ENCODE measurements at places on chromosomes 16 and 17. TPM values are rescaled to one million over a fixed set of nuclear protein-coding genes. Genes with fewer than 3 reads are reported as not detected.

DNA sequence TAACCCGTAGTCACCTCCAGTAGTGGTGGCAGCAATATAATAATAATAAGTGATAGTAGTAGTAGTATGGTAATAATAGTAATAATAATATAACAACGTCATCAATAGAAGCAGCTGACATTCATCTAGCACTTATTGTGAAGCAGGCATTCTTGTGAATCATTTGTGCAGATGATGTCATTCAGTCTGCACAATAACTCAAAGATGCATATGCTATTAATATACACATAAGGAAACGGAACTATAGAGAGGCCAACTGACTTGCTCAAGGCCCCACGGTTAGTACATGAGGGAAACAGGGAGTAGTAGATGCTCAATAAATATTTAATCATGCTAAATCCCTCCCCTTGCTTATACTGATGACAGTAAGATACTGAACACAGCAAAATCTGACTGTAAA is 35.4 kb upstream of the GAN start:
- peak; percentile 15 for DNase-seq

DNA sequence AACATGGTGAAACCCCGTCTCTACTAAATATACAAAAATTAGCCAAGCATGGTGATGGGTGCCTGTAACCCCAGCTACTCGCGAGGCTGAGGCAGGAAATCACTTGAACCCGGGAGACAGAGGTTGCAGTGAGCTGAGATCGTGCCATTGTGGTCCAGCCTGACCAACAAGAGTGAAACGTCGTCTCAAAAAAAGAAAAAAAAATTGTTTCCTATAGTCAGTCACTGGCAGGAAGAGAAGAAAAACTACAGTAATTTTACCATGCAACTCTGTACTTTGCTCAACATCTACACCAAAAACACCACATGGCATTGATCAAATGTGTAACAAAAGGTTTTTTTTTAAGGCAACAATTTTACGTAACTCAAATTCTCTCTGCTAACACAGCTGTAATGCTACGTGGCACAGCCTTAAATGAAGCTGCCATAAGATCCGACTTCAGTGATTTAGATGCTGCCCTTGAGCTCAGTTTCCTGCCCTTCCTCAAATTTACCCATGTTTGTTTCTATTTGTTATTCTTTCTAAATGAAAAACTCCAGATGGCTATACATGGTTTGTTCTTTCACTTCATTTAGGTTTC is 40.2 kb downstream of the CNOT1 start:
- peak; percentile 55 for DNase-seq

GRCh38 chr16:3192476-3193019 is 4.5 kb downstream of the OR1F1 start:
- no peak for DNase-seq

DNA sequence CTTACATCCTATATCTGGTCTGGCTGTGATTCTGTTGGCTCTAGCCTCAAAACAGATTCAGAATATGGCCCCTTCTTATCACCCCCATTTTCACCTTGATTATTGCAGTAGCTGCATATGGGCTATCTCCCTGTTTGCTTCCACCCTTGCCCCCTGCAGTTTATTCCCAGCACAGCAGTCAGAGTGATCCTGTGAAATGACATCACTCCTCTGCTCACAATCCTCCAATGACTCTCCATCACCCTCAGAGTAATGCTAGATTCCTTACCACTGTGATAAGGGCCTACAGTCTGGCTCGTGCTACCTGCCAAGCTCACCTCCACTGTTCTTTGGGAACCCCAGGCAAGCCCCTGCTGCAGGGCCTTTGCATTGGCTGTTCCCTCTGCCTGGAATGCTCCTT is 92.5 kb downstream of the ASIC2 start:
- DNase-seq, result peak; percentile 33

GRCh38 chr17:31524926-31525800 is 133.7 kb downstream of the RAB11FIP4 start:
- peak; percentile 43 for DNase-seq

- no peak for DNase-seq
These were observed 43.3 kb upstream of the GINS3 start for GRCh38 chr16:58348986-58349385.

DNA sequence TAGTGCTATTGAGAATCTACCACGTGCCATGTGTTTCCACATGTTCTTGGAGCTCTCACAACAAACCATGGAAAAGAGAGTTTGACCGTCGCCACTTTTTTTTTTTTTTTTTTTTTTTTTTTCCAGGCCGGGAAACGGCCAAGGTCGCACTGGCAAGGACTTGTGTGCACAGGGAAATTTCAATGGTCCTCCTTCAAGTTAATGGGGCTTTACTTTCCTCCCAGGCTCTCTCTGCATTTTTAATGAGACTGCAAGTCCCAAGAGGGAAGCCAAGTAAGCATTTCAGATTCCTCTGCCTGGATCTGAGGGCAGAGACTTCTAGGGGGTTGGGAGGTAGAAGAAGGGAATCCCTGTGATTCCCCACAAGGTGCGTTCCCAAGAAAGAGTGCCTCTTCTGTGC is 94.7 kb upstream of the MPHOSPH6 start:
- no peak for DNase-seq

- no peak for DNase-seq
These were observed 102.6 kb upstream of the ZNF750 start for GRCh38 chr17:82942166-82943130.

GRCh38 chr17:68749349-68750207 is 148.4 kb upstream of the FAM20A start:
- no peak for DNase-seq

DNA sequence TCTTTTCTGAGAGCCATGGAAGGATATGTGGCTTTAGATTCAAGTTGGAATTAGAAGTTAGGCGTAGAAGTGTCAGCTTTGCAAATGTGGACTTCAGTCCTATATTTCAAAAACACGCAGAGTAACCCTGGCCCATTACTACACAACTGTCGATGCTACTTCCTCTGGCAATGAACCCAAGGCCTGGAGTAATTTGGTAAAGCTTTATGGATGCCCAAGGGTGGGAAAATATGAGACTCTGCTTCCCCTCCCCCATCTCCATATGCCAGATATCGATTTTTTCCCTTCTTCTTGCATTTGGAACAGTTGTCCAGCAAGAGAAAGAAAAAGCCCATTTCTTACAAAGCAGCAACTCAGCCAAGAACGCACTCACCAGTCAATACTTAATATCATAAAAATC is 2.9 kb upstream of the MAP1LC3B start:
- no peak for DNase-seq

DNA sequence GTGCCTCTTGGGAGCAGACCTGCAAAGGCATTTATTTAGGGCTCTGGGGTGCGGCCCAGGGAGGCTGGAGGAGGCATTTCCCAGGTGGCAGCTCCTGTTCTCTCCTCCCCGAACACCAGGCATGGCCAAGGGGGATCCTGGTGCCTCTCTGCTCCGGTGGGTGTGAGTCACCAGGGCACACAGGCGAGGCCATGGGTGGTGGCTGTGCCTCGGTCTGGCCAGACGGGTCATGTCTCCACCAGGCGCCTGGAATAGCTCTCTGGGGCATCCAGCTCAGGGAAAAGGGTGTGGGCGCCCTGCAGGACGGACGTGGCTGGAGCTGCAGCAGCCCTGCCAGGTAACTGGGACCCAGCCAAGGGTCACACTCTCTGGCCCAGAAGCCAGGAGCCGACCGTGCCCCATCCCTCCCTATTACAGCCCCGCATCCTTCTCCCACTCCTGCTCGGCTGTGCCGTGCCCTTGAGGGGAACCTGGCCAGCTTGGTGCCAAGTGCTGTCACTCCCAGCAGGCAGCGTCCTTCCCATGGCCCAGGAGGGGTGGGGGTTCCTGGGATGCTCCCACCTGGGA is 25.8 kb downstream of the SOX8 start:
- DNase-seq, result no peak

GRCh38 chr16:9598731-9599083 is 507.3 kb downstream of the HAPSTR1 start:
- no peak for DNase-seq

GRCh38 chr16:75614066-75614897 is 8.8 kb downstream of the ADAT1 start:
- DNase-seq, result no peak

DNA sequence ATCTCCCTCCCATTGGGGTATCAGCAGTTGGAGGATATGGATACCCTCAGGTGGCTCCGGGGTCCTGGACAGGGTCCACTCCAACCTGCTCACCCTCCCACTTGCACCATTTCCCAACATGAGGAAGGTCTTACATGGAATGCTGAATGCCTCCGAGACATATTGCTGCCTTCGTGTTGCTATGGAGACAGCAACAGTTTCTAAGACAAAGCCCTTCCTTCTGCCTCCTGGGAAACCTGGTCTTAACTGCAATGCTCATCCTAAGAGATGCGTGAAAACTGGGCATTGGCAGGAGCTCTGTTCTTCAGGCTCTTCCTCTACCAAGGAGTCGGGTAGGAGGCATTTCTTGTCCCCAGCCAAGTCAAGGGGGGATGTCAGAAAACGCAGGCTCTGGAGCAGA is 45.2 kb downstream of the ST3GAL2 start:
- no peak for DNase-seq

DNA sequence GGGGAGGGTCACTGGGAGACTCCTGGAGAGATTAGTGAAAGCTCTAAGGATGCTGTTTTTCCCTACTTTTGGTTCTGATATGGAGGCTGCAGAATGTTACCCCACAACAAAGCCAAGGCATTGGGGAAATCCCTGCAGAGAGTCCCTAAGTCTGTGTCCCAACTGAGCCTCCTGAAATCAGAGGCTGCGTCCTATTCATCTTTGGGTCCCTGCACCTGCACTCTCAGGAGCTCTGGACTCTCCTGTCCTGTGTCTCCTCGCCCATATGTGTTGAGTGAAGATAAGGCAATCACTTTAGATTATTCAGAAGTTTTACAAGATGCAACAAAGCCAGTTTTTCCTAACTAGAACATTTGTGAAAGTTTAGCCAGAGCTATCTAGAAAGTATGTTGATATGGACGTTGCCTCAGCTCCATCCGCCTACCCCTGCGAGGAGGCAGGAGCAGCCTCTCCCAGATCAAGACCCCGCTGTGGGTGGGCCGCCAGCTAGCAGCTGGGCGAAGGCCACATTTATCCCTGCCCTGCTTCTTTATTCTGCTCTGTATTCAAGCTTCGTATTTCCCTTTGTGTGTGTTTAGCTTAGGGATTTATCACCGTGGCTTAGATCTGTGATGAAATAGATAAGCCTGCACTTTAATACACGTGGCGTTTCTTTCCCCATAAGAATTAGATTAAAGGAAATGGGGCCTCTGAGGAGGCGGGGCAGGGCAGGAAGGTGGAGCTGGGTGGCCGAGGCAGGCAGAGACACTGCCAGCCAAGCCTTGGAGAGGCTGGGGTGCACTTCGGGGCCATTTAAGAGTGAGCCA is 37.4 kb downstream of the SHISA6 start:
- DNase-seq, result no peak

- no peak for DNase-seq
These were observed 7.6 kb downstream of the NOL11 start for GRCh38 chr17:67725373-67725791.

DNA sequence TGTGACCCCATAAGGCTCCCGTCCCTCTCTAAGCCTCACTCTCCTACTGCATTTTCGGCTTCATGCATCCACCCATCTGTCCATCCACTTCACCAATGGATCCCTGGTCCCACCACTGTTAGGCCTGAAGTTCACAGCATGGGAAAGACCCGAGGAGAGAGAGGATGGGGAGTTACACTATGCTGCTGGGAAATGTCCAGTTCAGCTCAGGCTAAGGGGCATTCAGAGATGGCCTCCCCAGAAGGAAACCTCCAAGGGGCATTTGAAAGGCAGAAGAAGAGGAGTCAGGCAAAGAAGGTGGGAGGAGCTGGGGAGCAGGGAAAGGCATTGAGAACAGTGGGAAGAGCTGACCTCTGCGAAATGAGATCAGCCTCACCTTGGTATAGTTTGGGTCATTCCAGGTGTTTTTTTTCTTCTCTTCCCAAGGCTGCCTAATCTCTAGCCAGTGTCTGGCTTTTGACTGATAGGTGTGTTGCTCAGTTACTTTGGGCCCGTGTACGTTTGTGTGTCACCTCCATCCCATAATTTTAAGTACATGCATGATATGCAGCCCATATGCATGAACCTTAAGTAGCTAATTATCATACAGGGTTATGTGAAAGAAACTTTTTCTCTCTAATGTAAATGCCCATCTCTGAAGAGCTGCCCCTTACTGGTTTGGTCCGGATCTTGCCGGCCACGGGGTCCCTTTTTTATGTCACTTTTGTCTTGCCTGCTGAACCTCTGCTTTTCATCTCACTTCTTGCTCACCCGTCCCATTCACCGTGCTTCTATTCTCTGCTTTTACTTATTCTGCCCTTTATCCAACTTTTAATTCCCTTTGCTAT is 11.6 kb upstream of the DRC7 start:
- no peak for DNase-seq

- DNase-seq, result no peak
These were observed 26.0 kb downstream of the FA2H start for GRCh38 chr16:74748616-74749026.

- peak; percentile 31 for DNase-seq
These were observed 1.4 kb downstream of the PHF23 start for GRCh38 chr17:7237761-7238419.

Gene RND2
- 0.79 TPM for total RNA-seq

Gene PIK3R6
- total RNA-seq, result 1.1 TPM

Gene CYTH1
- 32.6 TPM for total RNA-seq

Gene PABPN1L
- not detected for total RNA-seq

Gene TP53TG3F
- not detected for total RNA-seq

Gene PERCC1
- total RNA-seq, result not detected

Gene NEK8
- 2.8 TPM for total RNA-seq

Gene HOXB8
- total RNA-seq, result 1.6 TPM

Data from skin of body (tissue), 3 donors.